ENCODE measurements at places on chromosomes 2 and 18.

DNA sequence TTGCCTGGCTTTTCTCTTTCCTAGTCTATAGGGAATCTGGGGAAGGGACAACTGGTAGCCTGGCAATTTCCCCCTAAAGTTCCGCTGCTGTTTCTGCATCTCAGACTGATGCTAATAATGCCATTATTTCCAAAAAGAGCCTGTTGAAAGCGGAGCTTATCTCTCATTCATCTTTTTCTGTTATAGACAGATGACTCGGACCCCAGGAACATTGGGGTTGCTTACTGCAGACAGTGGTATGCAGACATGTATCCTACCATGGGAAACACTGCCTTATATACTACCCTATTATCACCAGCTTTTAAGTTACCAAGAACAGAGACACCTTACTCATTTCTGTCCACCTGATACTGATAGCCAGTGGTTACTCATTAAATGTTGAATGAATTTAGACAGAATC, 15.3 kb downstream of the ETAA1 start:
- no peak for DNase-seq

GRCh38 chr2:145404690-145405089, 884.8 kb upstream of the ZEB2 start:
- DNase-seq: no peak

- DNase-seq: no peak
These were observed 14.8 kb upstream of the CALCRL start for GRCh38 chr2:187462839-187463238.

- no peak for DNase-seq
These were observed 141.1 kb upstream of the HNMT start for GRCh38 chr2:137823196-137823595.

Measured in WERI-Rb-1 (cell line).